Stimulated activated CD8-positive, alpha-beta memory T cell treated with anti-CD3 and anti-CD28 coated beads, Interleukin-15, amount 100 ng/mL, for 24 hours (primary cell): ENCODE measurements at places on chromosomes 1 and 21.

- no peak for DNase-seq
Measured at GRCh38 chr21:31497914-31498313, 153.9 kb upstream of the TIAM1 start.

DNA sequence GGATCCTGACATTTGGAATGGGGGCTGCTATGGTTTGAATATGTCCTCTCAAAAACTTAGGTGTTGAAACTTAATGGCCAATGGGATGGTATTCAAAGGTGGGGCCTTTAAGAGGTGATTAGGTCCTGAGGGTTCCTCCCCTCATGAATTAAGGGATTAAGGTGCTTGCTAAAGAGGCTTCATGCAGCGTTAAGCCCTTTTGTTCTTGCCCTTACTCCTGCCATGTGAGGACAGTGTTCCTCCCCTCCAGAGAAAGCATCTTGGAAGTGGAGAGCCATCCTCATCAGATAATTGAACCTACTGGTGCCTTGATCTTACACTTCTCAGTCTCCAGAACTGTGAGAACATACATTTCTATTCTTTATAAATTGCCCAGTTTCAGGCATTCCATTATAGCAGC, 146.6 kb downstream of the KCNJ6 start:
- DNase-seq: no peak

- no peak for DNase-seq
Measured at GRCh38 chr1:171245458-171246064, 2.7 kb upstream of the FMO1 start.

DNA sequence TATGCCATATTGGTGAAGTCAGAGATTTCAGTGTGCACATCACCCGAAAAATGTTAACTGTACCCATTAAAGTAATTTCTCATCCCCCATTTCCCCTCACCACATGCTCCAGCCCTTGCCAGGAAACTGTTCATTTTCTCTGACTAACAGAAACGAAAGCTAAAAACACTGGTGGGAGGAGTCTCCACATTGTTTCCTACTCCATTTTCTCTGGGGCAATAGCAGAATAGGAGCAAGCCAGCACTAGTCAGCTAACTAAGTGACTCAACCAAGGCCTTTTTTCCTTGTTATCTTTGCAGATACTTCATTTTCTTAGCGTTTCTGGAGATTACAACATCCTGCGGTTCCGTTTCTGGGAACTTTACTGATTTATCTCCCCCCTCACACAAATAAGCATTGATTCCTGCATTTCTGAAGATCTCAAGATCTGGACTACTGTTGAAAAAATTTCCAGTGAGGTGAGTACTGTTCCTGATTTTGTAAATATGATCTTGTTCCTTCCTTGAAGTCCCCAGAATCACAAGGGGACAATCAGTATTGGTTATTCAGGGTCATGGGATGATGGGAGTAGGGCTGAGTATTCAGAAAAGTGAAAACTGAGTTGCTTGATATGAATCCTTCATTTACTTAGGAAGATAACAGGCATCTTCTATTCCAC, at the start of gene IFI16:
Gene IFI16 (plus strand): TSS at position 204 of the 658 bp plus-strand sequence. CDS start 4,774 bp downstream, outside the sequence.
- no peak for DNase-seq

DNA sequence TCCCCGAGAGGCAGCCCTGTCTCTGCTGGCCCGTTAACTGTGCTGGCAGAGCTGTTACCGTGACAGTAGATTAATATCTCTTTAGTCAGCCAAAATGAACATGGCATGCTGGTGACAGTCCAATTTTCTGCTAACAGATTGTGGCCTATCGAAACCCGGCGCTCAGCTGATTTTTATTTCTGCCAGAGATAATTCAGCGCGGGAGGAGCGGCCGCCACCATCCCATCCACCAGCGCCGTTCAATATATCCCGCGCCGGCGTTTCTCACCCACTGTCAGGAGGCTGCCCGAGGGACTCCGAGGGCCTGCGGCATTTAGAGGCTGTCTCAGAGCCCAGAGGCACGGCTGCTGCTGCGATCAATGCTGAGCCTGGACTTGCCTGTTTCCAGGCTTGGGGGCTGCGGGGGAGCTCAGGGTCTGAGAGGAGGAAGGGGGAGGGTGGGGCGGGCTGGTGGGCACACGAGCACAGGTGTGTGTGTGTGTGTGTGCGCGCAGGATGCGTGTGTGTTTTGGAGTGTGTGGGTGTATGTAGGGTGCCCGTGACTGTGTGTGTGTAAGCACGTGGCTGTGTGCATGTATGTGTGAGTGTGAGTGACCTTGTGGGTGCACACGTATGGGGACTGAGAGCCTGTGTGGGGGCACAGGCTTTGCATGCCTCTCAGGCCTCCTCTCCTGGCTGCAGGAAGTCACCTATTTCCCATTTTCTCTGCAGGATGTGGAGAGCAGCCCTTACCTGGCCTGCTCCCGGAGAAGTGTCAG, 109.7 kb upstream of the ACTRT2 start:
- DNase-seq: no peak

DNA sequence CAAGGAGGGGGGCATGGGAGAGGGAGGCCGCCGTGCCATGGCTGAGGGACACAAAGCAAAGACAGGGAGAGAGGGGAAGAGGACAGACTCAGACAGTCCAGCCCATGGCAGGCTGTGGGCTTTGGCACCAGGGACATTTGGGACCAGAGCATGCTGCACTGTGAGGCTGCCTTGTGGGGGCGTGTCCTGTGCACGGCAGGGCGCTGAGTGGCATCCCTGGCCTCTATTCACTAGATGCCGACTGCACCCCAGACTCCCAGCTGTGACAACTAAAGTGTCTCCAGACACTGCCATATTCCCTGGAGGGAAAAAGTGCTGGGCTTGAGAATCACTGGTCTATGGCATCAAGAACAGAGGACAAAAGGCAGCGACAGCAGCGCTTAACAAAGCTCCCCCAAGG, 18.6 kb upstream of the PRDM15 start:
- no peak for DNase-seq

GRCh38 chr1:174491606-174492005, 43.8 kb downstream of the GPR52 start:
- DNase-seq: no peak

GRCh38 chr1:242140836-242141235, 141.9 kb upstream of the MAP1LC3C start:
- DNase-seq: no peak

- no peak for DNase-seq
Measured at GRCh38 chr1:226873771-226874578, 3.6 kb downstream of the PSEN2 start.

GRCh38 chr1:158509471-158510156, 37.6 kb downstream of the OR10R2 start:
- no peak for DNase-seq

DNA sequence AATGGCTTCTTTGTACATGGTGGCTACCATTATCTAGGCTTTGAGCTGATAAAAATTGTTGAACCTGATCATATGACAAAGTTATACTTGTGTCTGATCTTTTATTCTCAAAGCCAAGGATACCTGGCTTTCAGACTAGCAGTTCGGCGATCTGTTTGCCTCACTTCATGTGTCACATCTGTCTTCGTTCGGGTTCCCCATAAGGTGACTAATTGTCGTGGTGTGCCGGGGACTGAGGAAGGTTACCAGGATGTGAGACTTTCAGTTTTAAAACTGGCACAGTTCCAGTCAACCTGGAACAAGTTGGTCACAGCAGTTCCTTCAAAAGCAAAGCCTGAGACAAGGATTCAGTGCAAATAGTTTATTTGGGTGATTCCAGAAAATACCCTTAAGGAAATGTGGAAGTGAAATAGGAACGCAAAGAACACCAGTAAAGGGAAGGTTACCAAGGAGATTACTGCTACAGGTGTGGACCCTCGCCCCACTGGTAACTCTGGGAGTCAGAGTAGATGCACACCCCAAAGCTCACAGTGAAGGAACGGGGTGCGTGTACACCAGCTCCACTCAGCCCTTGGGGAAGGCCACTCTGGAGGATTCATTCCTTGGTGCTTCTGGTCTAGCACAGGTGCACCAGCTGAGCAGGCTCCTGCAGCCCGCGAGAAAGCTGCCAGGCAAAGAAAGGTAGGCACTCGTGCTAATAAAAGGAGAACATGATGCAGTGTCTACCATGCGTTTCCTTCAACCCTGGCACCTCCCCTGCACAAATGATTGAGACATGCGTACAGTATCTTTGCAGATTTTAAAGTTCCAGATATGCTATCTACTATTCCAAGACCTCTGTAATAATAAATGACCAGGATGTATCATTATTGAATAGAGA, 69.0 kb downstream of the VWA5B1 start:
- no peak for DNase-seq

DNA sequence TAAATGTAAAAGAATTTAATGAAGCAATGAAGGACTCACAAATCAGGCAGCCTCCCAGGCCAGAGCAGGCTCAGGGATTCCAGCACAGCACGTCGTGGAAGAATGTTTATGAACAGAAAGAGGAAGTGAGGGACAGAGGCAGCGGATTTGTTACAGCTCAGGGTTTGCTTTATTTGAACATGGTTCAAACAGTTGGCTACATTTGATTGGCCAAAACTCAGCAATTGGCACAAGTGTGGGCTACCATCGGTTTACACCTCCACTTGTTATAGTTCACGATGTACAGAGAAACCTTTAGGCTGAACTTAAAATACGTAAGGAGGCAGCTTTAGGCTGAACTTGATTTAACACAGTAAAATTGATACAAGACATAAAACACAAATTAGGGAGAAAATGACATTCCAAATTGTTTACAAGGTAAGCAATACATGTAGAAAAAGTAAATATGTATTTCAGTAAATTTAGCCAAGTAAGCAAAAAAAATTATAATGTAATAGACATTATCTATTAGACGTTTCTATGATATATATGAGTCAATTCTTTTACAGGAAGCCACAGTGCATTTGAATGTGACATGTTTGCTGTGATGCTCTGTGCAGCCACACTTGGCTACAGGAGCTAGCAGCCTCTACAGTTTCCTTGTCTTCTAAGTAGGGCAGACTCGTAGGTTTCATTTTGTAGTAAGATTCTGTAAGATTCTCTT, 126.5 kb downstream of the ADSS2 start:
- no peak for DNase-seq
